ENCODE measurements at places on chromosomes 3 and 15.
A peak's percentile ranks its signal among the peaks of the same experiment; 100 is the strongest.

DNA sequence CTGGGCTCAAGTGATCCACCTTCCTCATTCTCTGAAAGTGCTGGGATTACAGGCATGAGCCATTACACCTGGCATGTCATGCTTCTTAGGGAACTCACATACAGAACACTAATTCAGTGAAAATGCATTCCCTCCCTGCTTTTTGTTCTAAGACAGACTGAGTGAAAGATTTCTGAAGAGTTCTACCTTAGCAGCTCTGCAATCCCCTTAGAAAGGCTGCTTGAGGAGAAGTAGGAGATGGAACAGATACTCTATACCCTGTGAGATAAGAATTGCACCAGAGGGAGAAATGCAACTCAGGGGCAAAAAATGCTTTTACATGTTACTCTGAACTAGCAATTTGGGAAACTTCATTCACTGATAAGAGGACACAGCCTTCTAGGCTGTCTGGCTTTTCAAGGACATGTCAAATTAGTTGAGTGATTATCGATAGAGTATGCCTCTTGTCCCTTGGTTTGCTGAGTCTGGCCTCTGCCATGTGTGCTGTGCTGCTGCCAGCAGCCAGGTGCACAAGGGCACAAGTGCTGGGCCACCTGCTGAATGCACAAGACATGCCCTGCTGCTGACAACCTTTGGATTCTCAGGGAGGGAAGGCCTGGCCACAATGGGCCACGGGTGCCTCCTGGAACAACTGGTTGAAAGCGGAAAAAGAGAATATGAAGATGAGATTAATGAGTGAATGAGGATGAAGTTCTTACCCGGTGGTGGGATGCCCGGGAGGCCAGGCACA is 17.8 kb downstream of the UQCC5 start:
- no peak for DNase-seq

DNA sequence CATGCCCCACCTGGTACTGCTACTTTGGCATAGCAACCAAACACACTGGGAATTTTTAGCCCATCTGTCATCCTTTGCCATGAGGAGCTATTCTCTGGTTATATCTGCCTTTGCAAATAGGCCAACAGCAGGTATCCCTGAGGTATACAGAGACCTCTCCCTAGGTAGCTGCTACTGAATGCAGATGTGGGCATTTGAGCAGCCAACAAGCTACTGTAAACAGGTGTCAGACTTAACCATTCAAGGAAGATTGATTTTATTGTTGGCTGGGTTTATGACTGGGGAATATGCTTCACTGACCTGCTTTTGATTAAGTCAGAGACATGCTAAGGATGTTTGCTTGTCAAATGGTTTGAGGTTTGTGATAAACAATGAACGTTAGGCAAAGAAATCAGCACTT is 183.2 kb downstream of the OXSM start:
- no peaks in the 10 kb centered on the region for H3K4me1 ChIP-seq
- H3K4me3 ChIP-seq, result no peak overlapping the region
- no peak for DNase-seq
- H3K27me3 ChIP-seq, result no peaks in the 10 kb centered on the region
- H3K36me3 ChIP-seq, result no peaks in the 10 kb centered on the region

DNA sequence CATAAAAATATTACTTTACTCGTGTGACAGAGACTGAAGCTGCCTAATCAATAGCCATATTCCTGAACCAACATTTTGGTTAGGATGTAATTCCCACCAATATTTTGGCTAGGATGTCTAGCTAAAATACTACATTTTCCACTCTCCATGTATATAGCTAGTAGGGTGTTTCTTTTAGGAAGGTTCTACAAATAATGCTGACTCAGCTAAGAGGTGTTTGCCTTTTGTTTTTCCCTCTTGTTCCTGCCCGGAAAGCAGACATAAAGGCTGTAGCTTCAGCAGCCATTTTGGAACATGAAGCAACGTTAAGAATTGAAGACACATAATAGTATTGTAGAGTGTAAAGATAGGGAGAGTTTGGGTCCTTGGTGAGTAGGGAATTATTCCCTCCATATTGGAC is 187.3 kb upstream of the PDZRN3 start:
- no peaks in the 10 kb centered on the region for H3K36me3 ChIP-seq
- no peak for DNase-seq
- H3K27me3 ChIP-seq, result no peaks in the 10 kb centered on the region
- H3K27ac ChIP-seq, result no peak overlapping the region
- no peaks in the 10 kb centered on the region for H3K4me1 ChIP-seq

DNA sequence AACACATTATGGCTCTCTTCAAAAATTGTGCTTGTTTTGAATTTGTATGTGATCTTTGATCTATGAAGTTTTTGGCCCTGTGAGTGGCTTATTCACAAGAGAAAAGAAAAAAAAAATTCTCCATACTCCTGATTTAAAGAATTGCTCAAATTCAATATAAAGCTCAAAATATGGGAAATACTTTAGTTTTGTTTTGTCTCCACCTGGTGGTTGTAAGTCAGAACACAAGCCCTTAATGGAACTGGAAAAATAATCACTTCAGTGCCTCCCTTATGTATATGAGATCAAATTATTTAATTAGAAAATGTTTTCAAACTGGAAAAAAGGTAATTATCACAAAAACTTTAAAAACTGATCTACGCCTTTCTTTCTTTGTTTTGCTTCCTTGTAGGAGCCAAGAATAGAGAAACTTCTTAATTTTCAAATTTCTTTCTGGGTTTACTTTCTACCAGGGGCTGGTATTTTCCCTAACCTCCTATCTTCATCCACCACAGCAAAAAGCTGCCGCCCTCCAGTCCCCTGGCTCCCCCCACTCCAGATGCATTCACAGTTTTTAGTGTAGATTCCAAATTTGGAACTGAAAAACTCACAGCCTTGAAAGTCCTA is 50.6 kb downstream of the SERP1 start:
- H3K36me3 ChIP-seq, result no peaks in the 10 kb centered on the region
- no peak for DNase-seq
- no peak overlapping the region for H3K4me3 ChIP-seq
- H3K4me1 ChIP-seq, result no peaks in the 10 kb centered on the region

DNA sequence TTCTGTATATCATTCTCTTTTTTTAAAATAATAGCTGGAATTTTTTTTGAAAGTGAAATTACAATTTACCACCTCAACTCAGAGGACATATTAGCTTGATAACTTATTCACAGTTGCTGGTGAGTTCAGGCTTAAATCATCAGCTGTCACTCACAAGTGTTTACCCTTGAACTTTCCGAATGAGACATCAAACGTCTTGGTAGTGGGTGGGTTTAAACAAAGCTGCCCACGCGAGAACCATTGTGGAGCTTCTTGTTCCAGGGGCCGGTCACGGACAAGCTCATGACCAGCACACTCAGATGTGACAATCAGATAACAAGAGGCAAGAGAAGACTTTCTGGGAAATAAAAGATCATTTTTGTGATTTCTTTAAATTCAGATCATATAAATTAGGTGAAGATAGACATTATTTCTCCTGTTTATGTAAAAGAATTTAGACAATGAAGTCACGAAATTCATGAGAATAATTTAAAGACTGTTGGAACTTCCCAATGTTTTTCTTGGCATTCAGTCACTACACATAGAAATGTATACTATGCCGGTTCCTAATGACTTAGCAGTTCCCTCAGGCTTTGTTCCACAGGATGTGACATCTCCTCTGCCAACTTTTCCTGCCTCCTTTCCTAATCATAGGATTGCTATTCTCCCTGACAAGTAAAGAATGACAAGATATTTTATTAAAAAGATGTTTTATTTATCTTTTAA is 29.3 kb downstream of the BTD start:
- no peaks in the 10 kb centered on the region for H3K27me3 ChIP-seq
- H3K4me1 ChIP-seq, result no peaks in the 10 kb centered on the region
- H3K4me3 ChIP-seq, result peak overlapping the region; percentile 26

- H3K36me3 ChIP-seq, result no peaks in the 10 kb centered on the region
- no peaks in the 10 kb centered on the region for H3K27me3 ChIP-seq
- H3K27ac ChIP-seq, result peak overlapping the region; percentile 67
- DNase-seq, result no peak
- H3K4me3 ChIP-seq, result no peak overlapping the region
- peaks cover 32% of the 10 kb centered on the region for H3K4me1 ChIP-seq
These were observed 59.6 kb upstream of the TSC22D2 start for GRCh38 chr3:150348500-150348899.

DNA sequence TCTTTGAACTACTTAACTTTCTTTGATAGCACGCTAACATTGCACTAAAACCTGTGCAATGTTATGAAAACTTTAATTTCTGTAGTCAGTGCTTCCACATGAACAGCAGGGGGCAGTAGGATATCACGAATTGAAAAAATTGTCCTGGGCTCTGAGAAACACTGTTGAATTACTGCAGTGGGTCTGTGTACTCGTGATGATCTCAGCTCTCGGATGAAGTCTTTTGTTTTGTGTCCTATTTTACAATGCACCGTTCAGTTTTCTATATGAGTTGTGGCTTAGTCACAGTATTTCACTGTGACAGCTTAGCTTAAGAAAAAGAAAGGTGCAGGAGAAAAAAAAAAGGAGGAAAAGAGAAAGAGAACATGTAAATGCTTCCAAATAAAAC is 141.3 kb upstream of the CCDC54 start:
- H3K4me1 ChIP-seq, result peaks cover 27% of the 10 kb centered on the region
- H3K27ac ChIP-seq, result peak overlapping the region; percentile 60
- H3K36me3 ChIP-seq, result no peaks in the 10 kb centered on the region
- H3K4me3 ChIP-seq, result peak overlapping the region; percentile 50
- DNase-seq, result no peak

DNA sequence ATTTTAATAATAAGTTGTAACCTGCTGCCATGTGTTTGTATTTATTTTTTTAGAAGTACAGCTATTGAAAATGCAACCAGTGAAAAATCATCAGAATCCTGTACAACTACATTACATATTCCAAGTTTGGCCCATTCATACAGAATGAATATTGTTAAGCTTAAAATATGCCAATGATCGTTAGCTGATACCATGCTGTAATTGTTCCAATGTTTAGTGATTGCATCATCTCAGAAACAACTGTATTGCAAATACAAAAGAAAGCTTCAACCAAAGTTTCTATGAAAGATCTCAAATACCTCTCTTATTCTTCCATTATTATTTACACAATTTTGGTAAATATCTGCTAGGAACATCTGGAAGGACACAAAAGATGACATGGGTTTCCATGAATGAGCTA is 51.6 kb upstream of the ALCAM start:
- no peaks in the 10 kb centered on the region for H3K36me3 ChIP-seq
- H3K4me3 ChIP-seq, result no peak overlapping the region
- H3K27me3 ChIP-seq, result no peaks in the 10 kb centered on the region
- DNase-seq, result no peak

DNA sequence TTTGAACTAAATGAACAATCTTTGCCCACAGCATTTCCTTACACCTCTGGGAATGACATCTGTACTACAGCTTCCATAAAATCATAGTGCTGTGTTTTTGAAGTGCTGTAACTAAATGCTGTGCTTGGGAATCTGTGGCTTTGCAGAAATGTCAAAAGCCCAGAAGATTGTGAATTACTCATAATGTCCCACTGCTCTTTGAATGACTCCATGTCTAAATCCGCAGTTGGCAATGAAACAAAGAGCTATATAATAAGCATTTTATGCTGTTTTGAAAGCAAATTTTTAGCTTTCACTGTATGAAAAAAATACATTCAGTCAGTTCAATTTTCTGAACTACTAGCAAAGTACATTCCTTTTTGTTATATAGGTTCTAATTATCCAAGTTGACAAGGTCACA is 88.6 kb upstream of the ADAMTS17 start:
- H3K27me3 ChIP-seq, result no peaks in the 10 kb centered on the region
- DNase-seq, result no peak
- no peaks in the 10 kb centered on the region for H3K4me1 ChIP-seq
- no peaks in the 10 kb centered on the region for H3K36me3 ChIP-seq
- H3K27ac ChIP-seq, result no peak overlapping the region

GRCh38 chr3:80889535-80889934 is 871.9 kb downstream of the GBE1 start:
- no peaks in the 10 kb centered on the region for H3K36me3 ChIP-seq
- H3K4me1 ChIP-seq, result no peaks in the 10 kb centered on the region
- no peak overlapping the region for H3K4me3 ChIP-seq
- no peak for DNase-seq
- no peak overlapping the region for H3K27ac ChIP-seq
- H3K27me3 ChIP-seq, result no peaks in the 10 kb centered on the region

DNA sequence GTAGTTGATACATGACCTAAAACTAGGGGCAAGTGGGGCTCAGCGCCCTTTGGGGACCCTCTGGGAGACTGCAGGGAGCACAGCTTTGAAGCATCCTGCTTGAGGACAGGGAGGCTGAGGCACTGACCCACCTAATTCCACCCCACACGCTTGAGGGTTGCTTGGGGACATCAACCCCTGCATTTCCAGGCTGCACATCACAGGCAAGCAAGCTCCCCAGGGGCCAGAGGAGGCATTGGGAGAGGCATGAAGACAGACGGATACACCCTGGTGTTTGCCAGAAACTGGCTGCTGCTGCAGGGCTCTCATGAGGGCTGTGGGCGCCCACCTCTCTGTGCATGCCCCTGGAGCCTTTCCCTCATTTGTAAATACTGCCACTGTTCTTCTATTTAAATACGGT is 99.3 kb downstream of the ABHD5 start:
- no peak overlapping the region for H3K27ac ChIP-seq
- no peak overlapping the region for H3K4me3 ChIP-seq
- no peaks in the 10 kb centered on the region for H3K27me3 ChIP-seq
- H3K36me3 ChIP-seq, result no peaks in the 10 kb centered on the region
- no peak for DNase-seq
- no peaks in the 10 kb centered on the region for H3K4me1 ChIP-seq

GRCh38 chr15:90358124-90359033 is 6.3 kb downstream of the ZNF774 start:
- peaks cover 19% of the 10 kb centered on the region for H3K4me1 ChIP-seq
- peaks cover 15% of the 10 kb centered on the region for H3K36me3 ChIP-seq
- H3K27ac ChIP-seq, result no peak overlapping the region
- no peak overlapping the region for H3K4me3 ChIP-seq
- no peaks in the 10 kb centered on the region for H3K27me3 ChIP-seq

DNA sequence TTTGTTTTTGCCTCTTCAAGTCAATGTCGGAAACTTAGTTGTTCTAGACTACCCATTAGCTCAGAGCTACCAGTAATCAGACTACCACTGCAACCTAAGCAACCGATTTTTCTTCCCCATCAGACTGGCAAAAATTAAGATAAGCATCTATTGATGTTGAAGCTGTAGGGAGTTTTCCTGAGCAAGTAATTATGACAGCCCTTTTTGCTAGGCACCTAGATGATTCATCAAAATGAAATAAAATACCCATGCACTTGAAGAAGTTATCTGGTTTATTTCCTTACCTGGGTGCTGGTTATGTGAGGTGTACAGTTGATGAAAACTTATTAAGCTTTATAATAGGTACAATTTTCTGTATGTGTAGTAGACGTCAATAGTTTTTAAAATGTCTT is 554 bp upstream of the COMMD4 start:
- peak overlapping the region; percentile 63 for H3K4me3 ChIP-seq
- DNase-seq, result no peak
- no peaks in the 10 kb centered on the region for H3K27me3 ChIP-seq

GRCh38 chr15:67172172-67172571 is 82.3 kb downstream of the AAGAB start:
- H3K36me3 ChIP-seq, result no peaks in the 10 kb centered on the region
- DNase-seq, result peak; percentile 65
- no peaks in the 10 kb centered on the region for H3K27me3 ChIP-seq

- no peaks in the 10 kb centered on the region for H3K27me3 ChIP-seq
- no peak overlapping the region for H3K4me3 ChIP-seq
- DNase-seq, result no peak
- peaks cover 25% of the 10 kb centered on the region for H3K4me1 ChIP-seq
- H3K27ac ChIP-seq, result no peak overlapping the region
These were observed 194.3 kb upstream of the CTDSPL start for GRCh38 chr3:37667335-37667734.
